ENCODE measurements at places on chromosomes 7 and 10. TPM values are rescaled to one million over a fixed set of nuclear protein-coding genes. Genes with fewer than 3 reads are reported as not detected.

POU6F2 gene
- polyA plus RNA-seq: not detected

PIK3CG gene
- 0.81 TPM for polyA plus RNA-seq

NPTX2 gene
- polyA plus RNA-seq: 0.16 TPM

EVX1 gene
- not detected for polyA plus RNA-seq

PRSS37 gene
- not detected for polyA plus RNA-seq

PTPRN2 gene
- 0.78 TPM for polyA plus RNA-seq

DENND2A gene
- polyA plus RNA-seq: not detected

FAM24B gene
- polyA plus RNA-seq: 5.3 TPM

GIMAP1 gene
- 10.0 TPM for polyA plus RNA-seq

OR2A42 gene
- polyA plus RNA-seq: not detected

SLIT1 gene
- polyA plus RNA-seq: 0.04 TPM

TSPAN15 gene
- 166 TPM for polyA plus RNA-seq

UNC5B gene
- polyA plus RNA-seq: 0.57 TPM

ADAP1 gene
- polyA plus RNA-seq: 0.58 TPM

KLF14 gene
- polyA plus RNA-seq: not detected

LIPM gene
- polyA plus RNA-seq: not detected

LLCFC1 gene
- polyA plus RNA-seq: not detected

CPXM2 gene
- polyA plus RNA-seq: 1.9 TPM

SPDYE9 gene
- not detected for polyA plus RNA-seq

IGF2BP3 gene
- 30.7 TPM for polyA plus RNA-seq

ZPBP gene
- not detected for polyA plus RNA-seq

CELF2 gene
- 21.6 TPM for polyA plus RNA-seq

DNAH11 gene
- 0.22 TPM for polyA plus RNA-seq

SPDYE2 gene
- not detected for polyA plus RNA-seq

SLC26A4 gene
- polyA plus RNA-seq: 0.79 TPM

PRTFDC1 gene
- polyA plus RNA-seq: 22.0 TPM

ITPRID1 gene
- not detected for polyA plus RNA-seq

LEP gene
- not detected for polyA plus RNA-seq

CCDC71L gene
- 60.3 TPM for polyA plus RNA-seq

CCZ1B gene
- polyA plus RNA-seq: 16.3 TPM

NME8 gene
- not detected for polyA plus RNA-seq

SPDYE2B gene
- not detected for polyA plus RNA-seq

MINPP1 gene
- 16.0 TPM for polyA plus RNA-seq

DIP2C gene
- polyA plus RNA-seq: 3.0 TPM

PGAM2 gene
- 0.11 TPM for polyA plus RNA-seq

OR2A7 gene
- 0.10 TPM for polyA plus RNA-seq

NPY gene
- not detected for polyA plus RNA-seq

CDC14C gene
- polyA plus RNA-seq: not detected

ORC5 gene
- polyA plus RNA-seq: 7.9 TPM

HTR5A gene
- polyA plus RNA-seq: not detected

OIT3 gene
- polyA plus RNA-seq: not detected

TRPV5 gene
- not detected for polyA plus RNA-seq

TSC22D4 gene
- polyA plus RNA-seq: 40.1 TPM

SRRT gene
- polyA plus RNA-seq: 51.9 TPM

GIMAP4 gene
- 56.6 TPM for polyA plus RNA-seq

CTAGE8 gene
- 0.03 TPM for polyA plus RNA-seq

CLDN4 gene
- polyA plus RNA-seq: 0.15 TPM

AASS gene
- polyA plus RNA-seq: 7.9 TPM

GRID2IP gene
- polyA plus RNA-seq: not detected

PDE1C gene
- 0.75 TPM for polyA plus RNA-seq

OR9A2 gene
- polyA plus RNA-seq: not detected

IQUB gene
- 0.01 TPM for polyA plus RNA-seq
